A549 treated with RU486 at 1 μM for 4 hours (cell line): ENCODE measurements at places on chromosomes 11 and 22. TPM values are rescaled to one million over a fixed set of nuclear protein-coding genes. Genes with fewer than 3 reads are reported as not detected.

FHIP1B gene
- total RNA-seq: 14.7 to 17.7 TPM (median 16.1 TPM) in 5 replicates

ZNF70 gene
- total RNA-seq: 0.78 to 1.0 TPM (median 1.0 TPM) in 5 replicates

MOGAT2 gene
- total RNA-seq: not detected in 5 replicates

LARGE1 gene
- total RNA-seq: 2.8 to 5.8 TPM (median 3.9 TPM) in 5 replicates

LAYN gene
- 4.3 to 5.3 TPM (median 4.9 TPM) in 5 replicates for total RNA-seq

CELSR1 gene
- 19.9 to 27.8 TPM (median 26.0 TPM) in 5 replicates for total RNA-seq

ZDHHC24 gene
- 8.9 to 15.3 TPM (median 13.1 TPM) in 5 replicates for total RNA-seq
